ENCODE measurements at places on chromosomes 2 and 18.

DNA sequence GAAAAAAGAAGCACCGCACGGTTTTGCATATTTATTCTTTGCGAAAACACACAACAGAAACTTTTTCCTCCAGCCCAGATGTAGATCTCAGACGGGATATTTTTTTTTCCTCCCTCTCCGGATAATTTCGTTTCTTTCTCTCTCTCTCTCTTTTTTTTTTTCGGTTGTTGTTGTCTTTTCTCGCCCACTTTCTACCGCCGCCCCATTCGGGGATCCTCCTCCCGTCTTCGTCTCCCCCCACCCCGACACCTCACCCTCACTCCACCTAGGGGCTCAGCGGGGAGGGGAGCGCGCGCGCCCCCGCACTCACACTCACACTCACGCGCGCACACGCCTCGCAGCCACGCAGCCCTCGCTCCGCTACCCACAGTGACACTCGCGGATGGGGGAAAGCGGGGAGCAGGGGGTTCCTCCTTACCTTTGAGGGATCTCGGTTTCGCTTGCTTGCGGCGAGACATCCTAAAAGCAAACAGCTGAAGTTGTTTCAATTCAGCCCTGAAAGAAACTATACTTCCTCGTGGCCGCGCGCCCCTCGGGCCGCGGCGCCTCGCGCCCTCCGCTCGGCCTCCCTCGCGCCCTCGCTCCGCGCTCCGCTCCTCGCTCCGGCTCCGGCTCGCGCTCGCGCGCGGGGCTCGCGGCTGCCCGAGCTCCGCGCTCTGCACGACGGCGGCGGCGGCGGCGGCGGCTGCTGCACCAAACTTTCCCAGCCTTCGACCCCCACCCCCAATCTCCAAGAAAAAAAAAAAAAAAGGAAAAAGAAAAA, 1.3 kb downstream of the ZNF521 start:
- no peak for DNase-seq

- DNase-seq = no peak
Measured at GRCh38 chr2:151632993-151633565, 101.2 kb downstream of the NEB start.

DNA sequence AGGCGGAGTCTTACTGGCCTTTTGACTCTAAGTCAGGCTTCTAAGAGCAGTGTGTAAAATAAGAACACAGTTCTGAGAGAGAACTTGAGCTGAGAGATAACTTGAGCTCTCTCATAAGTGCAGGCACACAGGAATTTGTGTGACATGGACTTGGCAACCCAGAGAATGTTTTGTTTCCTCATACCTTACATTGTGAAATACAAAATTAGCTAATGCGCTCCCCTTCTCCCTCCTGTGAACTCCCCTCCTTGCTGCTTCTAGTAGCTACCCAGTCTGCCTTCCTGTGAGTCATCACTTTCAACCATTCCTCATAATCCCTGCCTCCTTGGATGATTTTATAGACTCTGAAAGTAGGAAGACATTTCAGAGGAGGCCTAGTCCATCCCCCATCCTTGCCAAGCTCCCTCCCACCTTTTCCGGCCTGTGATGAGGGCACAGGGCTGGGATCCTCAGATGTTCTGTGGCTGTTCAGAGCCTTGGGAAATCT, 22.6 kb downstream of the FER1L5 start:
- DNase-seq = no peak

- no peak for DNase-seq
Measured at GRCh38 chr2:237698358-237698694, 70.9 kb downstream of the LRRFIP1 start.

GRCh38 chr2:54475285-54475684, 19.2 kb downstream of the SPTBN1 start:
- DNase-seq = no peak

DNA sequence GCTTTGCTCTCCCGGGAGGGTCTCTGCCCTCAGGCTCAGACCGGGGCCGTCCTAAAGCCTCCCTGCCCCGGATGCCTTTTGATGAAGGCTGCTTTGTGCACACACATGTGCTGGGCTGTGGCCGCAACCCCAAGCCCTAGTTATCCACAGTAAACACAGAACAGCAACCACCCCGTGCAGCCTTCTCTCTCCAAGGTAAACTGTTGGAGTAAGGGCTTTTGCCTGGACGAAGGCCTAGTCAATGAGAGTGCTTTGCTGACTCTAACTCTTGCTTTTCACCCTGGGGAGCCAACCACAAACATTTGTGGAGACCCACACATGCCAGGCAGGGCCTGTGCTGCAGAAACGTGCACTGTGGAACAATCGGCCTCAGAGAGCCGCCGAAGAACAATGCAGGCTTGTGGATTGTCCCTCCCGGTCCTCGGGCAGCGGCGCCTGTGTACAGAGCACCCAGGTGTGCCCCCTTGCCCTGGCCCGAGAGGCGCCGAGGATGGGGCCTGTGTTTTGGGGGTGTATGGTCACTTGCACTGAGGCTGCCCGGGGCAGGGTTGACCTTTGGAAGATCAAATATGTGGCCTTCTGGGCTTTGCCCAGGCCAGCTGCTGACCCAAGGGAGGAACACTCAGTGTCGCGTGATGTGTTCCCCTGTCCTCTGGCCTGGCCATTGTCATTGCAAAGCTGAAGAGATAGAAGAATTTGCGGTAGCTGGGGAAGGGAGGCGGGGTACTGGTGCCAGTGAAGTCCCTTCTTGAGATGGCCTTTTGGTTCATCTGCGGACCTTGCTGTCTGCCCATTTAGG, 37.0 kb downstream of the CTIF start:
- DNase-seq = no peak

DNA sequence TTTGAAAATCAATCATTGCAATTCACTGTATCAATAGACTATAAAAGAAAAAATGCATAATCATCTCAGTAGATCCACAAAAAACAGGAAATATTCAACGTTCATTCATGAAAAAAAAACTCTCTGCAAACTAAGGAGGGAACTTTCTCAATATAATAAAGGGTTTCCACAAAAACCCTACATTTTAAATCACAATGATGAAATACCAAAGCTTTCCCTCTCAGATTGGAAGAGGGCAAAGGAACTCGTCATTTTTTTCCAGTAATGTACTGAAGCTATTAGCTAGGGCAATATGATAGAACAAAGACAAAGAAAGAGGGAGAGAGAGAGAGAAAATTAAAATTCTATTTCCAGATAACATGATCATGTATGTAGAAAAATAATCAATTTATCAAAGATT, 167.1 kb upstream of the RBMS1 start:
- DNase-seq = no peak

- DNase-seq = no peak
Measured at GRCh38 chr2:63855418-63856302, 14.0 kb downstream of the UGP2 start.

DNA sequence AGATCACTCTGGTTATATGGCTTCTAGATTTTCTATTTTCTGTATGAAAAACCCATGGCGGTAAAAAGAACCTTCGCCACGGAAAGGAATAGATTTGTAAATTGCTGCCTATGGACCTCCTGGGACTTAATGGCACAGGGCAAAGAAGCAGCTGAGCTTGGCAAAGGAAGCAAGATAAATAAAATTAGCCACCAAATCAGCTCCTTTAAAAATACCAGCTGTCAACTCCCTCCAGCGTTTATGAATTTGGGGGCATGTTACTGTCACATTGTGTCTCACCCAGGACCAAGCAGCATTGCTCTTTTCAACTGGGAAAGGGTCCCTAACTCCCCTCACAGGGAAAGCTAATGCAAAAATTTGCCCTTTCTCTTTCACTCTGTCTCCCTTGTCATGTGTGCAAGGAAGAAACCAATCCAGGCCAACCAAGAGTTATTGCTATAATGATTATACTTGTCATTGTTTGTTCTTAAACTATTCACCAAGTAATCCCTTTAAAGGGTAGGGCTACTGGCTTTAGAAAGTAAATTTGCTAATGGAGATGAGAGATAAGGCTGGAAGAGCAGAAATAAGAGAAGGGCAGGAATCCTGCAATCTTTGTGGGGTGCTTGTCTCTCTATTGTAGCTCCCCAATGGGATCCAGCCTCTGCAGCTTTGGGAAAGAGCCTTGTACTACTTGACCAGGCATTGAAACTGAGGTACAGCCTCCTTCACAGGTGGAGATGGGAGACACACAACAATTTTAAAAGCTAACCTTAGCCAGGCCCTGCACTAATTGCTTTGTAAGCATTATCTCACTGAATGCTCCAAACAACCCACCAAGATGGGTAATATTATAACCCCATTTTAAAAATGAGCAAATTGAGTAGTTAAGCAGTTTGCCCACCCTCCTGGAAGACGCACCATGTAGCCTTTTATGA, 119.1 kb upstream of the KLF7 start:
- no peak for DNase-seq

- no peak for DNase-seq
Measured at GRCh38 chr2:3596901-3597417, 2.0 kb downstream of the COLEC11 start.

- DNase-seq = no peak
Measured at GRCh38 chr2:26668041-26668440, 24.5 kb upstream of the KCNK3 start.

DNA sequence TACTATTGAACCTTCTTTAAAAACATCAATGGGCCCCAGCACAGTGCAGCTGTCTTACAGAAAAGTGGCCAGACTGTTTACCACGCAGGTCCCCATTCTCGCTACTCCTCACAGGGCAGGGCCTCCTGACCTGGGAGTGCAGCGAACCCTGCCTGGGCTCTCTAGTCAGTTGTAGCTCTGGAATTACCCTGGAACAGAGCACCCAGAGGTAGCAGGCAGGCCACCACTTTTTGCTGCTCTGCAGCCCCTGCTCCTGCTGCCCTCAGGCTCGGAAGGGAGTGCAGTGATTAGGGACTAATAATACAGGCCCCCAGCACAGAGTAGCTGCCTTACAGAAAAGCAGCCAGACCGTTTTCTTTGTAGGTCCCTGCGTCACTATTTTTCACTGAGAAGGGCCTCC, 1563.0 kb downstream of the SUCLG1 start:
- DNase-seq = no peak
